ENCODE measurements at places on chromosomes 11 and 22. TPM values are rescaled to one million over a fixed set of nuclear protein-coding genes. Genes with fewer than 3 reads are reported as not detected.

Gene SLC15A3
- 9.0 TPM for total RNA-seq

Gene SYT12
- total RNA-seq, result not detected

Gene APOA1
- total RNA-seq, result 0.92 TPM

Gene TPBGL
- total RNA-seq, result 0.43 TPM

Gene OTOG
- total RNA-seq, result not detected

Gene MS4A7
- not detected for total RNA-seq

Gene SCN3B
- not detected for total RNA-seq

Gene DNAJB7
- not detected for total RNA-seq

Gene BIRC3
- 88.0 TPM for total RNA-seq

Gene MUC15
- not detected for total RNA-seq

Gene SRRD
- 22.1 TPM for total RNA-seq

Gene KCNQ1OT1
- total RNA-seq, result 0.52 TPM

Gene PTPRCAP
- total RNA-seq, result 144 TPM

Gene MMP8
- total RNA-seq, result not detected

Gene HEPHL1
- total RNA-seq, result not detected

Gene RHOG
- total RNA-seq, result 125 TPM

Gene OR51F1
- not detected for total RNA-seq

Gene OR4A16
- not detected for total RNA-seq

Gene FERMT3
- 63.4 TPM for total RNA-seq

Gene MACROD1
- total RNA-seq, result 6.8 TPM

Gene TRIM49C
- not detected for total RNA-seq

Gene CABP7
- total RNA-seq, result 0.52 TPM

Gene HBG2
- not detected for total RNA-seq

Gene NUDT22
- total RNA-seq, result 20.1 TPM
